ENCODE measurements at places on chromosomes 4 and X. TPM values are rescaled to one million over a fixed set of nuclear protein-coding genes. Genes with fewer than 3 reads are reported as not detected.
A peak's percentile ranks its signal among the peaks of the same experiment; 100 is the strongest.

DNA sequence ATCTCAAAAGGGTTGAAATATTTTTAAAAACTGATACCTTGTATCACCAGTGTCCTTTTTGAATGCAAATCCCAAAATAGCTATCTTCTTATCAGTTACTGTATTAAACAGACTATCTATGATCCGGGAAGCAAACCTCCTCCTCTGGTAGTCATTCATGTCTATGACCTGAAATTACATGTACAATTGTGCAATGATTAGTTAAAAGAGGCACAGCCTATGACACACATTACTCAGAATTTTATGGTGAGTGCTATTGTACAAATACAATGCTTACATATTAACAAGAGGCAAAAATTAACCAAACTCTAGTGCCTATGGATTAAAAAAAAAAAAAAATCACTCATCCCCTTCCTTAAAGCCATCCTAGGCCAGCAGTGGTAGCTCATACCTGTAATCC is 21.7 kb downstream of the UGDH start:
- peaks cover 70% of the 10 kb centered on the region for H3K36me3 ChIP-seq
- peak; percentile 51 for DNase-seq
- peaks cover 3% of the 10 kb centered on the region for H3K4me1 ChIP-seq
- H3K27ac ChIP-seq, result no peak overlapping the region
- no peak overlapping the region for H3K4me3 ChIP-seq
- no peaks in the 10 kb centered on the region for H3K27me3 ChIP-seq

DNA sequence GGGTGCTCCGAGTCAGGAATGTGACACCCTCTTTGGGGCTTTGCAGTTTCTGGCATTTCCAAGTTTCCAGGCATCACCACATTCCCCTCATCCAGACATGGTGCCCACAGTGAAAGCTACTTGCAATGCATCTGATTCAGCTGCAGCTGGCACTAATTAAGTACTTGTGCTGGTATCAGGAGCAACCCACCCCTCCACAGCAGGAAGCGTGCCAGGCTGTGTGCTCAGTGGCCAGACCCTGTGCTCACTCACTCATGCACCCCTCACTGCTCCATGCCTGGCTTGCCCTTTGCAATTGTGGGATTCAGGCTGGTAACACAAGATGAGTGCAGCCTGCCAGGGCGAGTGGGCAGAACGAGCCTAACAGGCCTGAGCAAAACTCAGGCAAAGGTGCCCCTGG is 271.2 kb downstream of the EPHA5 start:
- H3K4me1 ChIP-seq, result no peaks in the 10 kb centered on the region
- no peak overlapping the region for H3K27ac ChIP-seq
- no peak for DNase-seq
- H3K27me3 ChIP-seq, result no peaks in the 10 kb centered on the region
- H3K4me3 ChIP-seq, result no peak overlapping the region

The GDI1 gene
- 108 TPM for polyA plus RNA-seq

The FRG1 gene
- 41.3 TPM for polyA plus RNA-seq

DNA sequence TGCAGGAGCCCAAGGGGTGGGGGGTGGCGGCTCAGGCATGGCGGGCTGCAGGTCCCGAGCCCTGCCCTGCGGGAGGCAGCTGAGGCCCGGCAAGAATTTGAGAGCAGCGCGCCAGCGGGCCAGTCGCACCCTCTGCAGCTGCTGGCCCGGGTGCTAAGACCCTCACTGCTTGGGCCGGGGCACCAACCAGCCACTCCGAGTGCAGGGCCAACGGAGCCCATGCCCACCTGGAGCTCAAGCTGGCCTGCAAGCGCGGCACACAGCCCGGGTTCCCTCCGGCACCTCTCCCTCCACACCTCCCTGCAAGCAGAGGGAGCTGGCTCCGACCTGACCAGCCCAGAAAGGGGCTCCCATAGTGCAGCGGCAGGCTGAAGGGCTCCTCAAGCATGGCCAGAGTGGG is 758.2 kb upstream of the INTU start:
- H3K4me1 ChIP-seq, result no peaks in the 10 kb centered on the region
- no peak for DNase-seq
- no peak overlapping the region for H3K27ac ChIP-seq

The BCLAF3 gene
- polyA plus RNA-seq, result 15.7 TPM

DNA sequence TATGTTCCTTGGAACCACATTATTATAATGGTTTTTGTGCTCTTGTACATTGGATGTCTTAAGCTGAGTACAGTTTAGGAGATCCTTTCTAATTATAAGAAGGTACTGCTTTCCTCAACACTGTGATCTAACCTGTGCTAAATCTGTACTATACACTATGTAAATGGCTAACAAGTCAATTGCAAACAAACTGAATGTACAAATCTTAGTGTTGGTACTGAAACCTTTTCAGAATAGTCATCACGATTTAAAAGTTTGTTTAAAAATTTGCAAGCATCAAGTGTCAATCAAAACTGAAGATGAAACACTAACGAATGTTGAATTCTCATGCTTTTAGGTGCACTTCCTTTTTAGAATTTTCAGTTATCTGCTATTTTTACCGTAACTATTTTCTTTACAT is 2090.4 kb upstream of the TENM3 start:
- no peak overlapping the region for H3K4me3 ChIP-seq
- H3K36me3 ChIP-seq, result no peaks in the 10 kb centered on the region
- H3K27me3 ChIP-seq, result no peaks in the 10 kb centered on the region
- H3K4me1 ChIP-seq, result no peaks in the 10 kb centered on the region
- H3K27ac ChIP-seq, result no peak overlapping the region
- no peak for DNase-seq

- no peak for DNase-seq
- H3K4me1 ChIP-seq, result no peaks in the 10 kb centered on the region
- no peaks in the 10 kb centered on the region for H3K27me3 ChIP-seq
- H3K36me3 ChIP-seq, result no peaks in the 10 kb centered on the region
- H3K27ac ChIP-seq, result no peak overlapping the region
- H3K4me3 ChIP-seq, result no peak overlapping the region
Measured at GRCh38 chr4:35548921-35549320, 695.4 kb downstream of the ARAP2 start.

DNA sequence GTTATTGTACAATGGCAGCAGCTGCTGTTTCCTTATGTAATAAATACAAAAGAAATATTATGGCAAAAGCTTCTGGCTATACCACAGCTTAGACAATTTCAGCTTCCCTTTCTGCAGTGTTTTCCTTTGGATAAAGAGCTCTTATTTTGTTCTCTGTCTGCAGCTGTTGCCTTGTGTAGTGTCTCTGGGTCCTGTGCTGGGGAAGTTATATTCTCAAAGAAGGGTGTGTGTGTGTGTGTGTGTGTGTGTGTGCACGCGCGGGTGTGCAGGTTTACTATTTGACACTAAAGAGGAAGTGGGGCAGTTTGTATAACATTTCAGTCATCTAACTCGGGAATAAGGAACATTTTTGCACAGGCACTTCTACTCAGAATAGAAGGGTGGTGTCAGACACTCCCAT is 83.6 kb downstream of the REPS2 start:
- no peak overlapping the region for H3K27ac ChIP-seq
- peaks cover 1% of the 10 kb centered on the region for H3K4me1 ChIP-seq
- DNase-seq, result no peak
- no peak overlapping the region for H3K4me3 ChIP-seq
- H3K27me3 ChIP-seq, result no peaks in the 10 kb centered on the region
- H3K36me3 ChIP-seq, result no peaks in the 10 kb centered on the region

DNA sequence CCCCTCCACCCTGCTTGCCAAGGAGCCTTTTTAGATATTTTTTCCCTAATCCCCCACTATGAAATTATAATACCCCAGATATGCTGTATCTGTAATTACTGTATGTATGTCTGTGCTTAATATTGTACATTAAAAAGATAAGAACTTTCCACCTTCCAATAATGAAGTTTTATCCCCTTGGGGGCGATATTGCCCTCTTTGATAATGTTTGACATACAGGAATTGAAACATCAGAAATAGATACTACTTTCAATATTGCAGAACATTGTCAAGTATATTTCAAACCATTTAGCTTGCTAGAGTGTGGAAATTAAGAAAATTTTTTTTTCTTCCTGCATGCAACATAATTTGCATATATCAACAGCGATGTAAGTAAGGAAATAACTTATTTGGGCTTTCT is 58.9 kb downstream of the NAF1 start:
- no peaks in the 10 kb centered on the region for H3K27me3 ChIP-seq
- peak; percentile 7 for DNase-seq
- H3K36me3 ChIP-seq, result no peaks in the 10 kb centered on the region
- no peaks in the 10 kb centered on the region for H3K4me1 ChIP-seq

DNA sequence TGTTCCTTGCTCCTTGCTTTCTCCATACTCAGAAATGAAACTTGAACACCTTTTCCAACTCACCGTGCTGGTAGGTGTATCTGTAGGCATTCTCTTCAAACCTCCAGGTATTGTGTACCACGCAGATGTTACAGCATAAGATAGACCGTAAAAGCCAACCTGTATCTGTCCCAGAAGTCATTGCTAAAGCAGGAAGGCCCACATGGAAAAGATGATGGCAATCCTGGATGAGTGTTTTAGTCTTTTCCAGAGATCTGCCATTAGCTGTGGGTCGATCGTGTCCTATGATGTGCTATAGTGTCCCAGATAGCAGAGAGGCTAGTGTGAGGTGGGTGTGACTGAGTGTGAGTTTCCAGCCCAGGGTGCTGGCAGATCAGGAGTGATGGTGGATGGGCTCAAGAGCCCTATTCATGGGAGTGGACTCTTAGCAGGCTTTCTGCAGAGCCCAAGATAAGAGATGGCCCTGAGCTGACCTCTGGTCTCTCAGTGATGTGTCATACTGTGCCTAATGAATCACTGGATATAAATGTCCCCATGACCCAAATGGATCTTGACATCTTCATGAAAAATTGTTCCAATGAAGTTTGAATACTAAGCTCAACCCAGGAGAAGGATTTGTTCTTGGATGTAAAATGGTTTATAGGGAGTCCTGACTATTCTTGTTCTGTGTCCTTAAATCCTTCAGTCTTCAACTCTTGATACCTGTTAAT is 69.1 kb upstream of the WDR1 start:
- H3K36me3 ChIP-seq, result no peaks in the 10 kb centered on the region
- H3K4me1 ChIP-seq, result no peaks in the 10 kb centered on the region
- peaks cover 8% of the 10 kb centered on the region for H3K27me3 ChIP-seq
- DNase-seq, result no peak
- H3K4me3 ChIP-seq, result no peak overlapping the region

The NDST3 gene
- polyA plus RNA-seq, result 0.85 TPM

- no peaks in the 10 kb centered on the region for H3K4me1 ChIP-seq
- H3K36me3 ChIP-seq, result no peaks in the 10 kb centered on the region
- no peak for DNase-seq
- no peak overlapping the region for H3K27ac ChIP-seq
- no peak overlapping the region for H3K4me3 ChIP-seq
- no peaks in the 10 kb centered on the region for H3K27me3 ChIP-seq
Measured at GRCh38 chr4:36282503-36283030, 1.2 kb downstream of the DTHD1 start.

DNA sequence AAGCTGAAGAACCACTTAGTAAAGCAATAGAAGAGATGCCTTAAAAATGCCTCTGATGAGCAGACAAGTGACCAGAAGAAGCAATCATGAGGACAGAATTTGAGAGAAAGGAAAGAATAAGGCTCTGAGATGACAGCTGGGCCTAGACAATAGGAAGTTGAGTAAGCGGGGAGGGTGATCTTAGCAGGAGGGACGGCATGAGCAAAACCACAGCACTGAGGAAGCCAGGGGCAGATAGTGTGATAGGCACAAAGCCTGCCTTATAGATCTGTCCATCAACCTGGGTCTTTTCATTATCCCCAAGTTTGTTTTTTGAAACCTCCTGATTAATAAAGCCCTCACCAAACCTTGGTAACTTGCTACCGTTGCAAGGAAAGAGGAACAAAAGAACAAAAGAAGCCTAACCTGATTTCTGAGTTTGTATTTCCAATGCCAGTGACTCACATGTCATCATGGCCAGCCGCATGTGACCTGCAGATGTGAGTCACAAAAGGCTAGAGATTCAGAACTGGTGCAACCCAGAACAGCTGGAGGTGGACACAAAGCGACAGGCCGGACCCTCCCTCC is 55.7 kb upstream of the PPARGC1A start:
- H3K36me3 ChIP-seq, result no peaks in the 10 kb centered on the region
- no peak overlapping the region for H3K27ac ChIP-seq
- H3K4me3 ChIP-seq, result no peak overlapping the region
- H3K4me1 ChIP-seq, result no peaks in the 10 kb centered on the region
- DNase-seq, result no peak
- no peaks in the 10 kb centered on the region for H3K27me3 ChIP-seq

The SNCA gene
- 26.0 TPM for polyA plus RNA-seq

GRCh38 chr4:178198691-178199090 is 756.5 kb upstream of the AGA start:
- H3K4me3 ChIP-seq, result no peak overlapping the region
- H3K27me3 ChIP-seq, result no peaks in the 10 kb centered on the region
- H3K27ac ChIP-seq, result no peak overlapping the region
- no peaks in the 10 kb centered on the region for H3K36me3 ChIP-seq
- no peak for DNase-seq

DNA sequence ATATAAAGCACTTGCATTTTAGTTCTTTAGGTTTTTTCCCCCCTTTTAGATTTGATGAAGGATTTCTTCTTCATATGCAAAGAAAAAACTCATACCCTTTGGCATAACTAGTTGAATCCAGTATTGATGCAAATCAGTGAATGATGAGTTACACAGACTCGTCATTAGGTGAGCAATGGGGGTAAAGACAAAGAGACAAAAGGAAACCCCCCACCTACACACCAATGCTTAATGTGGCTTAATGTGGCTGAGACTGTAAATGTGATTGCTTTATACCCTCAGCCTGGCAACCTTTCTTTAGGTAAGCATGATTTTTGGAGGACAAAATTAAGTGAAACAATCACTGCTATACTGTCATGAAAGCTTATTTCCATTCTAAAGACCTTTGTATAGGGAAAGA is 39.5 kb downstream of the CD40LG start:
- no peaks in the 10 kb centered on the region for H3K27me3 ChIP-seq
- H3K27ac ChIP-seq, result no peak overlapping the region
- H3K4me1 ChIP-seq, result no peaks in the 10 kb centered on the region
- H3K4me3 ChIP-seq, result no peak overlapping the region
- DNase-seq, result no peak

DNA sequence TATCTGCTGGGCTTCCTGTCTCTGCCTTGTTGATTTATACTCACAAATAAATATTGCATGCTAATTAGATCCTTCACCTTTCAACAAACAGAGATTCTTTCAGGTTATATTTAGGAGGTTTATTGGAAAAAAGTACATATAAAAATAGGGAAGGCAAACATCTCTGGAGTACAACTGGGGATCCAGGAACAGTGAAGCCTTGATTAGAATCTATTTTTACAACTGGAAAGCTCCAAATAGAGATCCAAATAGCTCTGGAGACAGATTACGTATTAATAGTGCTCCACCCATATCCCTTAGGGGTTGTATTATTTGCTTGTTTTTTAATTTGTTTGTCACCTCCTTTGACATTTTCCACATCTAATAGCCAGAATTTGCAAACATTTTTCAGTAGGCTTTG is 46.9 kb upstream of the MAP9 start:
- no peak for DNase-seq
- H3K27ac ChIP-seq, result no peak overlapping the region
- H3K4me1 ChIP-seq, result no peaks in the 10 kb centered on the region
- H3K36me3 ChIP-seq, result no peaks in the 10 kb centered on the region
- no peak overlapping the region for H3K4me3 ChIP-seq

GRCh38 chrX:25968920-25969319 is 169.2 kb upstream of the MAGEB18 start:
- no peak overlapping the region for H3K4me3 ChIP-seq
- no peaks in the 10 kb centered on the region for H3K4me1 ChIP-seq
- H3K27me3 ChIP-seq, result no peaks in the 10 kb centered on the region
- no peak for DNase-seq
- H3K36me3 ChIP-seq, result no peaks in the 10 kb centered on the region

Measured in large intestine (tissue), 12 donors.